Caco-2 (cell line): ENCODE measurements at places on chromosomes 6 and 20. TPM values are rescaled to one million over a fixed set of nuclear protein-coding genes. Genes with fewer than 3 reads are reported as not detected.
A peak's percentile ranks its signal among the peaks of the same experiment; 100 is the strongest.

DNA sequence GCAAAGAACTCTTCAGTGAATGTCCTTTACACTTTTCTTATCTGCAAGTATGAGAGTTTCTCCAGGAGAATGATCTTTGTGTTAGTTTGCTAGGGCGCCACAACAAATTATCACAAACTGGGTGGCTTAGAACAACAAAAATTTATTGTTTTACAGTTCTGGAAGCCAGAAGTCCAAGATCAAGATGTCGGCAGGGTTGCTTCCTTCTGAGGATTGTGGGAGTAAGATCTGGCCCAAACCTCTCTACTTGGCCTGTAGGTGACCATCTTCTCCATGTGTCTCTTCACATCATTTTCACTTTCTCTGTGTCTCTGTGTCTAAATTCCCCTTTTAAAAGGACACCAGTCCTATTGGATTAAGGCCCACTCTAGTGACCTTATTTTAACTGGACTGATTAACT lies 103.0 kb downstream of the ADTRP start:
- no peak for DNase-seq

DNA sequence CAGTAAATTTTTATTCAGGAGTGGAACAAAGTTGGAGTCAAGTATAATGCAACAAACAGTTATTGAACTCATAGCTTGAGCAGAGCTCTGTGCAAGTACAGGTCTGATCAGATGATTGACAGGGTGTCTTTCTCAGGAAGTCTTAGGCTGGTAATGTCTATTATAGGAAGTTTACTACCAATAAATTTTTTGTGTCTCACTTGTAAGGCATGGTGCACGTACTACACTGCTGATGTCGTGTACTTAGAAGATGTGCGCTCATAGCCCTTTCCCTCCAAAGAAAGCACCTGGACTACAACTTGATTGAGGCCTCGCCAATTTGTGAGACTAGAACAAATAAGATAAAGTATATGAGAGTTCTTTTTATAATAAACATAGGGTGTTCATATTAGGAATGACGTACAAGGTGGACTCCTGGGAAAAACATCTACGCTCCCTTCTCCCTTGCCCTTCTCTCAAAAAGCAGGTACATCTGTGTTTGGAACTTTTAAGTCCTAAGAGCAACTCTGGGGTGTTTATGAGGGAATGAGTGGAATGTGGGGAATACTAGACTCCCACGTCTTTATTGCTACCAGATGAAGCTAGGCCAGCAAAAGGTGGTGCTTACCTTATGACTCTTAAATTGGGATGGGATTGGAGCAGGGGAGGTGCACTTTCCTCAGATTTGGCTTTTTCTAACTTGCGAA lies 1.5 kb downstream of the NDUFAF5 start:
- DNase-seq = no peak

The PRDM13 gene
- total RNA-seq = 0.41 and 0.44 TPM in 2 replicates

The HAO1 gene
- not detected in 2 replicates for total RNA-seq

The MYCT1 gene
- total RNA-seq = not detected in 2 replicates

DNA sequence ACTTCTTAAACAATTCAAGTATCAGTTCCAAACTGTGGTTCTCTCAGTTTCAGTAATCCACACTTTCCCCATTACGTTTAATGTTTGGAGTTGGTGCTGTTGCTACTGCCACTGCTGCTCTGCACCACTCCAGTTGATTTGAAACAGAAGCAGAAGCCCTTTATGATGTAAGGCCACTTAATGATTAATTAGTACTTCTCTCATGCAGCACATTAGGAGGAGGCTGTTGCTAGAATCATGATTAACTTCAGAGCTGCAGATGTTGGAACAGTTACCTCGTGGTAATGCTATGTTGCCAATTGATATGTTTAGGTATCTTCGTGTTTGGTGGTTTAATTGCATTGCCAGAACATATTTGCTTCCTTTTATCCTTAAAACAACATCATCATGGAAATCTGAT lies 986.2 kb upstream of the CITED2 start:
- DNase-seq = no peak

- DNase-seq = peak; percentile 37
These were observed 20.3 kb upstream of the HLA-DRB1 start for GRCh38 chr6:32609731-32610640.

The THBD gene
- 0.77 and 1.0 TPM in 2 replicates for total RNA-seq

GRCh38 chr20:57034001-57034400 lies 232.4 kb downstream of the BMP7 start:
- no peak for DNase-seq

DNA sequence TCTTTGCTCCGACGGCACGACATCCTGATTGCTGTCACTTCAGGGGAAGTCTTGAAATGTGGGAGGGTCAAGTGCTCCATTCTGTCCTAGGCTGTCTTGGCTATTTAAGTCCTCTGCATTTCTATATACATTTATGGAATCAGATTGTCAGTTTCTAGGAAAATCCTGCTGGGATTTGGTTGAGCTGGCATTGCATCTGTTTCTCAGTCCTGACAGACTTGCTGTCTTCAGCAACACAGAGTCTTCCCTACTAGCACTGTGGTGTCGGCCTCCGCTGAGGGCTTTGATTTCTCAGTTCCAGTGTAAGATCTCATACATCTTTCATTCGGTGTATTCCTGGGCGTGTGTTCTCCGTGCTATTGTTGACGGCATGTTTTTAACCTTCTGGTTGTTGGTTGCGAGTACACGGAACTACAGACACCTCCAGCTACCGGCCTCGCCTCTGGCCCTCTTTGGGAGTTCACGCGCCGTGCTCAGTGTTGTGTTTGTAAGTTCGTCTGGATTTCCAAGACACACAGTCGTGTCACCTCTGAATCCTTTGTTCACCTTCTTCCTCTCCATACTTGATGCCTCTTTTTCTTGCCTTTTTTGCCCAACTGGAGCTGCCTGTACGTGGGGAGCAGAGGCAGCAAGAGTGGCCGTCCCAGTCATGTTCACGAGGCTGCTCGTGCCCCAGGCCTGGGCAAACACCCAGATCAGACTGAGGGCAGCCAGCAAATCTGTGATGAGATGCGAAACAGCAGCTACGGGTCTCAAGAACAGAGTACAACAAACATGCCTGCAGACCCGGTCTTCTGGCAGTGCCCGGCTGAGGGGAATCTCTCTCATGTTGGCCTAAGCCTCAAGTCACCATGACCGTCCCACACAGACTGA lies 92.8 kb downstream of the TAF4 start:
- DNase-seq = no peak

GRCh38 chr20:57400821-57401564 lies 9.8 kb downstream of the RBM38 start:
- DNase-seq = no peak

GRCh38 chr6:155103816-155104366 lies 108.8 kb downstream of the TIAM2 start:
- DNase-seq = no peak

GRCh38 chr6:125245523-125246264 lies 56.1 kb downstream of the HDDC2 start:
- DNase-seq = no peak

- no peak for DNase-seq
These were observed 99.5 kb upstream of the BHLHE23 start for GRCh38 chr20:63106108-63106764.

DNA sequence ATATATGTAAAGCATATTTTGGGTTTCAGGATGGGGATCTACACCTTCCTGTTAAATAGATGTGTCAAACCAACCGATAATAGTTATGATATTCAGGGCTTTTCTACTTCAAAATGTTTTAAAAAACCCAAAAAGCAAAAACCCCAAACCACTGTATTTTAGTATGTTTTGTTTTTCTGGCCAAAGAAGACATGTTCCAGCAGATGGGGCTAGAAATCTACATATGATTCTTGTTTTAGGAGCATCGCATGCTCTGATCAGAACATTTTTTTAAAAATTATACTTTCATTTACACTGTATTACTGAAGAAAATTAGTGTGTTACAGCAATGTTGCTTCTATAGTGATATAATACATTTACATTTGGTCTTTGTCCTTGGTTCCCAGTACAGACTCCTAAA lies 11.0 kb downstream of the RMND1 start:
- DNase-seq = no peak

The BANF2 gene
- total RNA-seq = 2.1 and 3.0 TPM in 2 replicates

DNA sequence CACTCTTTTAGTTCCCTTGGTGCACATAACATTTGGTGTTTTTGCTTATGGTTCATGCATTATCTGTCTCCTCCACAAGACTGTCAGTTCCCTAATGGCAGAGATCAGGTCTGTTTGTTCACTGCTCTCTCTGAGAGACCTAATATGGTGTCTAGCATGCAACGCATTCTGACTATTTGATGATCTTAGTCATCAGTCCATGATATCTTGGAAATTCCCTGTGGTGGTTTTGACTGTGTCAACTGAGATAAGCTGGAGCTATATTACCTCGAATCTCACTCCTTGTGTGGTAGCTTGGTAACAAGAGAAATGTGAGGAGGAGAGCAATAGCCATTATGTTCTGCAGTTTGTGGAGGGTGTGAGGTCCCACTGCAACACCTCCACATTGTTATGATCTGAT lies 229.8 kb downstream of the FRK start:
- no peak for DNase-seq

The DNAH8 gene
- not detected in 2 replicates for total RNA-seq

- no peak for DNase-seq
These were observed 76.3 kb upstream of the FYN start for GRCh38 chr6:111949546-111949945.

The PPP1R3G gene
- total RNA-seq = 0.14 and 0.18 TPM in 2 replicates

GRCh38 chr6:4270001-4270400 lies 134.6 kb upstream of the ECI2 start:
- DNase-seq = no peak

The ACOT13 gene
- 55.6 and 63.1 TPM in 2 replicates for total RNA-seq

- DNase-seq = no peak
These were observed 12.5 kb downstream of the TFAP2B start for GRCh38 chr6:50831186-50831585.

The ALDH8A1 gene
- total RNA-seq = 0.21 and 0.29 TPM in 2 replicates

The METTL24 gene
- total RNA-seq = 0.28 TPM in 1 of 2 replicates, not detected in the other

- DNase-seq = no peak
These were observed 217.2 kb downstream of the IBTK start for GRCh38 chr6:82030301-82030700.

The HCK gene
- not detected in 2 replicates for total RNA-seq

The ADGRF1 gene
- total RNA-seq = 0.16 and 0.52 TPM in 2 replicates

- no peak for DNase-seq
These were observed 39.4 kb upstream of the RGS17 start for GRCh38 chr6:153170511-153170910.

GRCh38 chr6:144402750-144403149 lies 117.6 kb downstream of the UTRN start:
- DNase-seq = no peak

DNA sequence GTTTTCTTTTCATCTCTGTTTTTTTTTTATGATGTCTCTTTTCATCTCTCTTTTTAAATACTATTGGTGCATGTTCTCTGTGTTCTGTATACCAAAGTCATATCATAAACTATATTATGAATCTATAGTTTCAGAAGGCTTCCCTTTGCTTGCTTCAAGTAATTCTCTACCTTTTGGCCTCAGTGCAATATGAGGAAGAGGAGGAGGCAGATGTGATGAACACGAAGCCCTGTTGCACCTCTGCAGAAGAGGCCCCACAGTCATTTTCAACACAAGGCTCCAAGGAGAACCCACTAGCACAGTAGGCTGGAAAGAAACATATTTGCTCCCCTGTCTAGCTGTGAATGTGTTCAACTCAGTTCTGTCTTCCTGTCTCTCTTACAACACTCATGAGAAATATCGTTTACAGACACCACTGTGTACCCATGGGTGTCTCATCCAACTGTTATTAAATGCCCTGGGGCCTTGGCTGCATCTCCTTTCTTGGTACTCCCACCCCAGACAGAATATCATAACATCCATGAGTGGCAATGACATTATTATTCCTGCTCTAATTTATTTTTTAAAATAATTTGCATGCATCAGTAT lies 122.6 kb upstream of the SHLD1 start:
- DNase-seq = no peak

The NCR2 gene
- total RNA-seq = not detected in 2 replicates

- DNase-seq = no peak
These were observed 246.0 kb upstream of the SPTLC3 start for GRCh38 chr20:12762725-12763124.

GRCh38 chr6:169960886-169961611 lies 209.6 kb downstream of the ERMARD start:
- DNase-seq = no peak

DNA sequence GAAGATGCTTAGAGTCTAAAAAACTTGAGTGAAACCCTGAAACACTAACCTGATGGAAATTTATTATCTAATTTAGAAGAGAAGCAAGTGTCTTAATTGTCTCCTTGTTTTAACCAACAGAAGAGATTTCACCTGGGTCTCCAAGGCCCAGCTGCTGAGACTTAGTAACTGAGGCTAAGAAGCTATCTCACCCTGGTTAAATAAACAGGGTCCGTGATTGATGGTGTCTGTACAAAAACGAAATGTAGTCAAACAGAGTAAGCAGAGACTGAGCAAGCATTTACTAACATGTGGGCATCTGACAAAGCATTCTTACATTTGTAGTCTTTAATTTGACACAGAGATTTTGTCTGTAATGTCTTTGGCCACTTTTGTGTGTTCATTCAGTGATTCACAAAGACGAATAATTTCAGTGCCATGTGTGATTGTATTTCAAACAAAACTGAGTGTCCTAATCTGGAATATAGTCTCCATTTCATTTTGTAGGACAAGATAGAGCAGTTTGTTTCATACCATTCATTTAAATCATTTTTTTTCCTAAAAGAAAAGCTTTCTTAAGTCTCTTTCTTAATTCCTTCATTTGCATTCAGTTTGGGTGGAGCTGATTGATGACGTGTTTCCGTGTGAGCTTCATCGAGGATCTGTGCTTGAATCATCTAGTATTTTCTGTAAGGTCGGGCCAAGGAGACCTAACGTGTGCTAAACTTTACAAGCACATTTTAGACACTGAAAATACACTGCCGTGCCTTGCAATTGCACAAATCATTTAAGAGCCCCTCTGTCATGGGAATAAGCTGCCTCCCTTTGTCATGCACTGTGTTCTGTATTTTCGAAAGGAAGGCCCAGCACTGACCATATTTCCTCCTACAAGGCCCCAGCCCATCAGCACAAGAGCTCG lies 170.6 kb upstream of the QKI start:
- DNase-seq = no peak

DNA sequence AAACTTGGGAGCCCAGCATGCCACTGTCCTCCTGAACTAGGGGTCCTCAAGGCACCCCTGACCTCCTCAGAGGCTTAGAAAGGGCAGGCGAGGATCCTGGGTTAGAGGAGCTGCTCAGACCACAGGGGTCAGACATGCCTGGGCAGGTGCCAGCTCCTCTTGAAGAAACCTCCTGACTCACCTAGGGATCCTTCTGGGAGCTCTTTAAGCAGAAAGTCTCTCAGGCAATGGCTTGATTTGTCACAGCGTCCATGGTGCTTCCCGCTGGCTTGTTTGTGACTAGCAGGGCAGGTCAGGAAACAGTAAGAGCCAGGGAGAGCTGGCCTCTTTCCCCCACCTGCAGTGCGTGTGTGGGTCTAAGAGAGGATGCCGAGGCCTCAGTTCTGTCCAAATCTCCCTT lies 174.5 kb upstream of the SNX9 start:
- no peak for DNase-seq

GRCh38 chr20:24106150-24106800 lies 117.7 kb upstream of the GGTLC1 start:
- no peak for DNase-seq

DNA sequence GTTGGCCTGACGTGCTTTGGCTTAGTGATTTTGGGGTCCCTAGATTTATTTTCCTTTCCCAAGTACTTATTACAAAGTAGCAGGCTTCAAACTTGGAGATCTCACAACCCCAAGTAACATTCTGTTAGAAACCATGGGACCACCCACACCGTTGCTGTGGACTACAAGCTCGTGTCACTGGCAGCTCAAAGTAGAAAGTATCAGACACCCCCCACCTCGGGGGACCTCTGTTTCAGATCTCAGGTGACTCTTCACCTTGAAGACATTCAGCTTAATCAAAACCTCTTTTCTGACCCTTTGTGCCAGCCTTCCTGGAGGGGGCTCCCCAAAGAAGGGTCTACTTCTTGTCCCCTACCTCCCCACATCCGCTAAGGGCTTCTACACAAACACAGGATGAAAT lies 15.7 kb upstream of the MYT1 start:
- peak; percentile 17 for DNase-seq
